ENCODE measurements at places on chromosomes 3 and 15. TPM values are rescaled to one million over a fixed set of nuclear protein-coding genes. Genes with fewer than 3 reads are reported as not detected.

Gene EXD1
- total RNA-seq, result not detected

Gene VWA5B2
- total RNA-seq, result not detected

Gene GOLGA8B
- total RNA-seq, result 332 TPM

Gene AAGAB
- 30.3 TPM for total RNA-seq
